Fibroblast of skin of right biceps (primary cell): ENCODE measurements at places on chromosomes 7 and 10.

- DNase-seq, result peak; percentile 91
These were observed 18.1 kb upstream of the AKR1E2 start for GRCh38 chr10:4807761-4808507.

DNA sequence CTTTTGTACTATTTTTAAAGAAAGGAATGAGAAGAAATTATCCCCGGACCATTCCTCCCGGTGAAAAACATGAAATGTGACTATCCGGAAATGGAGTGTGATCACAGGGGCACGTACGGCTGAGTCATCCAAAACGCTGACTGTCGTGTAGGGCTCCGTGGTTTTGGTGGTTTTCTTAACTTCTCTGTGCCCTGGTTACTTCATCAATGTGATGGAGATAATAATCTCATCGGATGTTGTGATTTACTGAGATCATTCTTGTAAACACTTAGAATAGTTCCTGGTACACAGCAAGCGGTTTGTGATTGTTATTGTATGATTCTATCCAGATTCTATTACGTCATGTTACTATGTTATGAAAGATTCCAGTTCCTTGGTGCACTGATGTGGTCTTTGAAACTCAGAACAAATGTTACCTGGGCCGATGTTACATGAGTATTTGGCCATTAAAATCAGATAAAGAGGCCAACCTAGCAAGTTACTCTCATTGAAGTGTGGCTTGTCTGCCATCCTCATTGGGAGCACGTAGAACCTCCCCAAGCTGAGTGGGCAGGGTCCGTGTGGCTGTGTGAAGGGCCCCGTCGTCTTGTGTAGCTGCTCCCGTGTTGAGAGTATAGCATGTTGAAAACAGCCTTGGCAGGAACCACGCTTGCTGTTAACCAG is 99.5 kb downstream of the CAMK1D start:
- DNase-seq, result peak; percentile 90

DNA sequence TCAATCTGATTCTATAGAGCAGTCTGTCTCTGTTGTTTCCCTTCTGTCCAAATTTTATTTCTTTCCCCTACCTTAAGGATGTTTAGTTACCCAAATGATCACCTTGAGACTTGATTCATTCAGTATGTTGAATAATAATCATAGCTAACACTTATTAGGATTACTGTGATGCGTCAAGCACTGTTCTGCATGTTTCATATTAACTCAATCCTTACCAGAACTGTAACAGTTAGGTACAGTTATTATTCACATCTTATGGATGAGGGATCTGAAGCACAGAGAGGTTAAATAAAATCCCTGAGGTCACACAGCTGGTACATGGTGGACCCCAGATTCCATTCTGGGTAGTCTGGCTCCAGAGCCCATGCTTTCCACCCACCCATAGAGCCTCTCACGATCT is 97.9 kb upstream of the SAMD8 start:
- DNase-seq, result no peak

- peak; percentile 72 for DNase-seq
These were observed at the start of gene CFAP46 for GRCh38 chr10:132942101-132943057. CFAP46 (minus strand) TSS chr10:132942570; CDS start chr10:132942484, 86 bp downstream.

DNA sequence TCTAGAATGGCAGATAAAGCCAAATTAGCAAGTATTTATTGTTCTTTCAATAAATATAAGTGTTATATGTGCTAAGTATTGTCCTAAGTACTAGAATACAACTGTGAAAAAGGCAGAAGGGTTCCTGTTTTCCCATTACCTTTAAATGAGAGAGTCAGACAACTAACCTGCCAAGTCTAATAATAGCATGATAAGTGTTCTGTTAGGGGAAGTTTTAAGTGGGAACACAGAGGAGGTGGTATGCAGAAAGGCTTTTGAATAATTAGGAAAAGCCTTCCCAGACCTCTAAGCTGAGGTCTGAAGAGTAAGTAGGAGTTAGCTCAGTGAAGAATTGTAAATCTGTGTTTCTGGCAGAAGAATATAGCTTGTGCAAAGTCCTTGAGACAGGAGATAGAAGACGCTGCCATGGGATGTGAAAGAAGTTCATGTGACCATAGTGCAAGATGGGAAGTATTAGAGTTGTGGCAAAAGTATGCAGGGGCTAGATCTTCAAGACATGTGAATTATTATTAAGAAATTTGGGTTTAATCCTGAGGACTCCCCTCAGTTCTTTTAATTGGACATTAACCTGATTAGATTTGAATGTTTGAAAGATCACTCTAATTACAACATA is 12.5 kb downstream of the SHOC2 start:
- no peak for DNase-seq

- peak; percentile 34 for DNase-seq
These were observed 12.6 kb upstream of the DNAJC1 start for GRCh38 chr10:22016046-22016705.

DNA sequence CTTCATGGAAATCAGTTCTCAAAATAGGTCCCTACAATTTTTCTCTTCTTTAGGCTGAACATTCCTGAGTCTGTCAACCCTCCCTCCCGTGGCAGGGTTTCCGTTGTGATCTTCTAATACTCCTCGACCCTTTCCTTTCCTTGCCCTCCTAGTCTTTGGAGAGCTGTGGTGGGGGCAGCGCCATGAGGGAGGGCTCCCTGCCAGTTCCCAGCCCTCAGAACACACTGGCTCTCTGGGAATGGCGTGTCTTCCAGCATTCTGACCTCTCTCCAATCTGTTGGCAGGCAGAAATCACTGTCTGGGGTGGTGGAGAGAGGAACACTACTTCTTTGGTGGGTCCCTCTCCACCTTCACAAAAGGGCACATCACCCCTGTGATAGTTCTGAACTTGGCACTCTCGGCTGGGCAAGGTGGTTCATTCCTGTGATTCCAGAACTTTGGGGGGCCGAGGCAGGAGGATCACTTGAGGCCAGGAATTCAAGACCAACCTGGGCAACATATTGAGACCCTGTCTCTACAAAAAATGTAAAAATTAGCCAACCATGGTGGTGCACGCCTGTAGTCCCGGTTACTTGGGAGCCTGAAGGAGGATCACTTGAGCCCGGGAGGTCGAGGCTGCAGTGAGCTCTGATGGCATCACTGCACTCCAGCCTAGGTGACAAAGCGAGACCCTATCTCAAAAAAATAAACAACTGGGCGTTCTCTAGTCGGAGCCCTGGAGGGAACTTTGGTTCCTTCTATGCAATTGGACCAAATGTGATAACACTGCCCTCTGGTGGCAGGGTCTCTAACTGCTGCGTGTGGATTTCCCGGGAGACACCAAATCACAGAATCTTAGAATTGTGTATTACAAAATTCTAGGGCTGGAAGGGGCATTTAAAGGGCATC is 13.1 kb upstream of the ARPC1A start:
- peak; percentile 52 for DNase-seq

DNA sequence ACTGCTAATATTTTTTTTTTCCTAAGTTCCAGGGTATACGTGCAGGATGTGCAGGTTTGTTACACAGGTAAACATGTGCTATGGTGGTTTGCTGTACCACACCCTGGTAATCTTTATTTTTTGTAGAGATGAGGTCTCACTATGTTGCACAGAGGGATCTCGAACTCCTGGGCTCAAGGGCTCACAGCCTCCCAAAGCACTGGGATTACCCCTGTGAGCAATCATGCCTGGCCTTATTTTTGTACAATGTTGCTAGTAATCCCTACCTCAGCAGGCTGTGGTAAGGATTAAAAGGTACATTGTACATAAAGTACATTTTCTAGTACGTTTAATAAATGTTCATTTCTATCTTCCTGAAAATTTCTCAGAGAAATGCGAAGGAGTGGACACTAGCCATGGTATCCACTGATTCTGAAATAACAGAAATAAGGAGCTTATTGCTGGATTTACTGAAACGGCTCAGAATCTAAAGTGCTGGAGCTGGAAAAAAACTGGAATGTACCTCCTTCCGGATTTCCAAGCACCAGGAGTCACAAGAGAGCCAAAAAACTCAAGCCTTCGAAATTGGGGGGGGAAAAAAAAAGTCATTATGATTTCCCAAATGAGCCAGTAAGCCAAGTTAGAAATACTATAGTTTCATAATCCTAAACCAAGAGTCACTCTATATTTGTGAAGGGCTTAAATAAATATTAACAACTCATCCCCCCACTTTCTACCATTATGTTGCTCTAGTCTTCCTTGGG is 69.6 kb downstream of the NT5C2 start:
- DNase-seq, result no peak

GRCh38 chr7:77887567-77887966 is 89.0 kb downstream of the PHTF2 start:
- DNase-seq, result peak; percentile 85

- DNase-seq, result no peak
These were observed 25.2 kb upstream of the ASL start for GRCh38 chr7:66050337-66050957.

DNA sequence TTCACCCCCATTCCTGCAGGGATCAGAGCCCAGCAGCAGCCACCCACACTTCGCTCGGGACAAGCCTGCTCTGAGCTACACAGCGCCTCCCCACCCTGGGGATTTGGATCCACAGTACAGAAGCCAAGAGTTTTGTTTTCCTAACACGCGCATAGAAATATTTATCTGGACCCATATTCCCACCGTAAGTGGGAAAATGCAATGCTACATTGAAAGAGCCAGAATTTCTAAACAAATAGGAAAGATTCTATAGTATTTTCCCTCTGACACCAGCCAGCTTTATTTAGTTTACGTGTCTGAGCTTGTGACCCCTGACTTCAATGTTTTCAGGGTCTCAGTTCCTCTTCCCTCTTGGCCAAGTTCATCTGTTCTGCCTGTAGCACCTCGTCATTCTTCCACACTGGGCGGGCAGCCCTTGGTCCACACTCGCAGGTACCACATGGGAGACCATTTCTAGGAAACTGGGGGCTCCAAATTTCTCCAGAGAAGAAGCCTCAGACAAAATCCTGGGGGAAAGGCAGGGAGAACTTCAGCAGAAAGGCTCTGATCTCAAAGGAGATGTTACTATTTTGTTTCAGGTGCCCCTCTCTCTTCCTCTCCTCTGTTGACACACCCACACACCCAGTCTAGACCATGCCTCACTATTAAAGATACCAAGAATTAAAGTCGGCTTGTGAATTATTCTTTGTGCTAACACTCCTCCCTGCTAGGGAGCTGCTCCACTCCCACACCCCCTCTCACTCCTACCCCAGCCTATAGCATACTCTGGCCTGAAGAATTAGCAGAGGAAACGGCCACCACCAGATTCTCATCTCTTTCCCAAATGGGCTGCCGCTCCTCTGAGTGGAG is 116.0 kb upstream of the PCGF5 start:
- DNase-seq, result no peak

DNA sequence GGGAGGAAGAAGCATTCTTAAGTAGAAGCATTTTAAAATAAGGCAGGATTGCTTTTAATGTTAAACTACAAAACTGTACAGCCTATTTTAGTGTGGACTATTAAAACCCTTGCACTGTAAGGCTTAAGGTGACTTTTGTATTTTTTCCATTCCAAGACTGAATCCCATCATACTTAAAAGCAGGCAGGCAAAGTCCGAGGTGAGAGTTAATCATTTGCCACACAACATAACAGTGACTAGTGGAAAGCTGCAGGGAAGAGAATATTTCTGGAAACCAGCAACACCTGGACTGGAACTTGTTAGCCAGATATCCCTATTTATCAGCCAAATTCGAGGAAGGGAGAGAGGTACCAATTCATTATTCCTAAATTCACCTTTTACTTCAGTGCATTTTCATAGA is 3.5 kb downstream of the PRR15 start:
- no peak for DNase-seq

DNA sequence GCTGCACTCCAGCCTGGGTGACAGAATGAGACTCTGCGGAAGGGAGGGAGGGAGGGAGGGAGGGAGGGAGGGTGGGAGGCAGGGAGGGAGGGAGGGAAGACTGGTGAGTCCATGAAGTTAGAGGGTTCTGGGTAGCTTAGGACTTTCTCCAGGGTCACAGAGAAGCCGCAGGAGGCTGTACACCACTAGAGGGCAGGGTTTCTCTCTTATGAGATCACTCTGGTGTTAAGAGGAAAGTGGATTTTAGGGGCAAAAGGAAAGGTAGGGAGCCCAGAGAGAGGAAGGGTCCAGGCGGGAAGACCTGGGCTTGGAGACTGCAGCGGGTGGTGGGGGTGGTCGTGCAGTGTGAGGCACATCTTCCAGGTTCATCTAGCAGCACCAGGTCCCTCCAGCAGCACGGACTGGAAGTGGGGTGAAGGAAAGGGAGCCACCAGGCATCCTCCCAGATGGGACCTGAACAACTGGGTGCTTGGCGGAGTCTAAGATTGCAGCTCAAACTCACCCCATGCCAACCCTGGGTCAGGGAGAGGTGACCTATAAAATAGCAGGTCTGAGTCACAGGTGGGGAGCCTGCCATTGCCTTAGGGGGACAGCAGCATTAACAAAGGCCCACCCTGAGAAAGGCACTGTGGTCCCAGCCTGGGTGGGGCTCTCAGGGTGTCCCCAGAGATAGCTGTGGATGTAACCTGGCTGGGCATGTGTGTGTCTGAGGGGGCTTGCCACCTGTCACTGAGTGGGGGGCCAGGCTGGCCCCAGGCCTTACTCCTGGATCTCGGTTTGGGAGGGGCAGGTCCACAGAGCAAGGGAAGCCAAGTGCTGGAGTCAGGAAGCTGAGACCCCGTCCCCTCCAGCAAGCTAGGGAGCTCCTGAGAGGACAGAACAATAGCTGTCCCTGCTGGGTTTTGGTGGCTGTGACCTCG is 48.5 kb upstream of the SLC29A3 start:
- peak; percentile 80 for DNase-seq

DNA sequence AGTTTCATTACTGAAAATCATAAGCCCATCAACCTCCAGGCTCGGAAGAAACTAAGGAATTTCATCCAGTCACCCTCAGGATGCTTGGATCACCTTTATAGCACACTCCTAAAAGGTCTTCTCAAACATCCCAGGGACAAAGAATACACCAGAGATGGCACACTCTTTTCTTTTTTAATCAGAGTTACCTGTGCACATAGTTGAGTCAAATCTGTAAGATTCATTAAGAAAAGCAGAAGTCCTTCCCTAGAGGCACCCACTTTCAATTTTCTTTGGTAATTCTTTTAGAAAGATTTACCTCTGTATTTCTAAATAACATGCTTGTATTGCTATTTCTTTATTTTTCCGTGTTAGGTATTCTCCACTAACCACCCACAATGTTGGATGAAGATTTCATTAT is 50.6 kb upstream of the IL6 start:
- DNase-seq, result no peak

DNA sequence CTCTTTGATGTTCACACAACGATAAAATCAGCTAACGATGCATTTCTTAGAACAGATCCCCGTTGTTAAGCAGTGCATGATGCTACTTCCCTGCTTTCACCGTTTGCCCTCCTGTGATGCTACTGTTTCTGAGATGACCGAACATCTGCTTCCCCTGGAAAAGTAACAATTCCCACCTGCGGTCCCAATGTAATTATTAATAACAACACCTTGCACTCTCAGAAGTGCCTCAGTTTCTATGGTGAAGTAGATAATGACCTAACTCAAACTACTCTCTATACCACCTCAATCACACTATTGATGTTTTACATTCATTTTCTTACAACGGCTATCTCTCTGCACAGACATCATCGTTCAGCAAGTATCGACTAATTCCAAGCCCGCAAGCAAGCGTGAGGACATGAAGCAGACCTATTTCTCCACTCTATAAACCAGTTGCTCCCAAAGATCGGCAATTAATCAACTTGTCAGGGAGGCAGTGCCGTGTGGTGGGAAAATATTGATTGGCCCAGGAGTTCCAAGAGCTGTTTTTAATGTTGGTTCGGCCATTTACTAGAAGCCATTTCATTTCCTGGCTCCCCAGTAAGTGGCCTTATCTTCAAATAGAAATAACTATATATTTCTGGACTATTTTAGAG is 42.7 kb downstream of the FAM107B start:
- no peak for DNase-seq

GRCh38 chr7:122306320-122307227 is 2.0 kb upstream of the FEZF1 start:
- DNase-seq, result no peak

- no peak for DNase-seq
These were observed 14.2 kb downstream of the TFR2 start for GRCh38 chr7:100627238-100627549.
